ENCODE measurements at places on chromosomes 11 and 22.
A peak's percentile ranks its signal among the peaks of the same experiment; 100 is the strongest.

DNA sequence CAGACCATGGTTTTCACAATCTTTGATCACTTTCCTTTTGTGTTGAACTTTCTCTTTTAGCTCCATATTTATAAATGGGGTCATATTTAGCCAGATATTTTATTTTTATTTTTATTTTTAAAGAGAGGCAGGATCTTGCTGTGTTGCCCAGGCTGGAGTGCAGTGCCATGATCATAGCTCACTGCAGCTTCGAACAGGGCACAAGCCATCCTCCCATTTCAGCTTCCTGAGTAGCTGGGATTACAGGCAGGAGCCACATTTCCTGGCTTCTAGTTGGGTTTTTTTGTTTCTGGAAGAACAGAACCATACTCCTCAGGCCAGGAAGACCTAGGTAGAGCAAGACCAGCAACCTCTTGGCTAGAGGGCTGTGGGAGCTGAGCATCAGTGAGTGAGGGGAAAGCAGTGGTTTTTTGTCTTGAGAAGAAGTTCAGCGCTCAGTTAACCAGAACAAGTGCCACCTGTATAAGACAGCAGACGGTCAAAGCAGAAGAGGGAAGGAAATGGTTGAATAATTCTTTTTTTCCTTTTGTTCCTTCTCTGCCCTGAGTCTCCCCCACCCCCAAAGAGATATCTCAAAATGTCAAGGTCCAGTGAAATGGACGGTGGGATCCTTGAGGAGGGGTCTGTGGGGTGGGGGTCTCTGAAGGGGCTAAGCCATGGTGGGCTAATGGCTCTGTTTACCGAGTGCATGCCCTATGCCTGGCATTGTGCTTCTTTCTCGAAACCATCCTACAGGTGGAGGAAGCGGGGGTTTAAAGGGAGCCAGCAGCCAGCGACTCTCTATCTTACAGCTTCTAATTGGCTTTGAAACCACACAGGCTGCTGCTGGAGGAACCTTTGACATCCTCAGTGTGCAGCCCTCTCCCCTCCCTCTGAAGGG, 63.0 kb downstream of the PTPRJ start:
- DNase-seq, result no peak

DNA sequence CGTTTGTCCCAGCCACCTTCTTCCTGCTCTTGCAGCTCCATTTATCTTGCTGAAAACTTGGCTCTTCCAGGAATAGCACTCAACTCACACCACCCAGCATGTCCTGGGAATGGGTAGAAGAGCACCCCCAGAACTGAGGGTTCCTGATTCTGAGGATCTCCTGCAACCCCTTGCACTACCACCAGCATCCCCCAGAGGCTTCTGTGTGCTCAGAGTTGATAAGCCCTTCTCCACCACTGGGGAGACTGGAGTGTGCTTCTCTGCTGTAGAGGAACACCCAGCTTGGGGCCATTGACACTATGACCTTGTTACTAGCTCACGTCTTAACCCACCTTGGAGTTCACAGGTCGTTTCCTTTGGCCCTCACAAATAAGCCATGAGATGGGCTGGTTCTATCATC, 121.0 kb downstream of the GRIK4 start:
- DNase-seq, result no peak

DNA sequence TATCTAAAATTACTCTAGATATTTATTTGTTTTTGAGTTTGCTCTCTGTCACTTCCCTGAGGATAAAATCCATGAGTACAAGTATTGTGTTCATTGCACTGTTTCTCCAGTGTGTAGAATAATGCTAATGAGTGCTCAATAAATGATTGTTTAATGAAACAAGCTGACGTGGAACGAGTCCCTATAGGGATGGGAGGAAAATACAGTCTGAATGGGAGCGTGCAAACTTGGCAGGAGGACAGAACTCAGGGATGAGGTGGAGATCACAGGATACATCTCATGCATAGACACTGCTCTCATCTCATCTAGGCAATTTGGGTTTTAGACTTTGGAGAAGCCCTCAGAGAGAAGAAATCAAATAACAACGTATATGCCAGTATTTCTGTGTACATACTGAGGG, 58.4 kb upstream of the ZC3H12C start:
- DNase-seq, result no peak

GRCh38 chr11:87142594-87142993, 104.9 kb downstream of the TMEM135 start:
- DNase-seq, result no peak

- peak; percentile 81 for DNase-seq
Measured at GRCh38 chr11:47715082-47715669, at the start of gene AGBL2. TSS of gene AGBL2 (minus strand) at chr11:47715369. CDS start at chr11:47714650, 719 bp downstream.

DNA sequence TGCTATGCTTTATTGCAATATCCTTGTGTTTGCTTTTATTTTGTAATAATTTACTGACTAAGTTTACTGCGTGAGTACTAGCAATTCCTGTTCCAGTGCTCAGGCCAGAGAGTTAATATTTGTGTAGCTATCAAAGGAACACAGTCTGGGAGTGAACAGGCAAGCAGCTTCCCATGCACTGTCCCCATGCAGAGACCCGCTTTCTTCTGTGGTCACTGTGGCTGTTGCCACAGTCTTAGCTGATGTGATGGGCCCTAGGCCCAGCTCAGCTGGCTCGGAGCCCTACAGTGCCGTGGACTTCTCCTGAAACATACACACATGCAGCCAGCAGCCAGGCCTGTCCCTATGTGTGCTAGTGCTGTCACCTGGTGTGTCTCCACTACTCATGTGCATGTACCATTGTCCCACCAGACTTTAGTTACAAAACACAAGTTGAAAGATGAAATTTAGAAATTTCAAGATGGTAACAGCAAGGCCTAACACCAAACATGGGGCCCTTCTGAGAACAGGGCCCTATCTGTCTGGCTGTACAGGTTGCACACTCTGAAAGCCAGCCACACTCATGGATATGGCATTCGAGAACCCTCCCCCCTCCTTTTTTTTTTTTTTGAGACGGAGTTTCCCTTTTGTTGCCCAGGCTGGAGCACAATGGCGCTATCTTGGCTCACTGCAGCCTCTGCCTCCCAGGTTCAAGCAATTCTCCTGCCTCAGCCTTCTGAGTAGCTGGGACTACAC, 12.3 kb upstream of the SCUBE2 start:
- DNase-seq, result no peak

GRCh38 chr11:128310676-128311445, 276.5 kb downstream of the ETS1 start:
- no peak for DNase-seq

GRCh38 chr11:12602421-12602820, 71.8 kb upstream of the TEAD1 start:
- DNase-seq, result no peak

- DNase-seq, result no peak
Measured at GRCh38 chr22:33461698-33462434, 403.7 kb upstream of the SYN3 start.

DNA sequence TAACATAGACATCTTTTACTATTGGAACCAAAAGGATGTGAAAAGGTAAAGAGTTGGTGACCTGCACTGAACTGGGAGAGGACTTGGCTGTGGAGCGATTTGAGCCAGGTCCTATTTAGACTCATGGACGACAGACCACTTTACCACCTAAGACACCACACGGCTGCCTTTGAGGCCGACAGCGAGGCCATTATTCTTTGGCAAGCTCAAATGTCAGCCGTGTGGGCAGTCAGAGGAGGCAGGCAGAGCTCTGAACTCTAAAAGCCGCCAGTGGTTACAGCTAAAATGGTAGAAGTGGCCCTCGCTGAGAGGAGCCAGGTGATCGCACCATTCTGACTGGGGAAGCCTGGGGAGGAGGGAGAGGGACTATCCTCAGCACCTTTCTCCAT, 50.5 kb downstream of the SCUBE1 start:
- no peak for DNase-seq

DNA sequence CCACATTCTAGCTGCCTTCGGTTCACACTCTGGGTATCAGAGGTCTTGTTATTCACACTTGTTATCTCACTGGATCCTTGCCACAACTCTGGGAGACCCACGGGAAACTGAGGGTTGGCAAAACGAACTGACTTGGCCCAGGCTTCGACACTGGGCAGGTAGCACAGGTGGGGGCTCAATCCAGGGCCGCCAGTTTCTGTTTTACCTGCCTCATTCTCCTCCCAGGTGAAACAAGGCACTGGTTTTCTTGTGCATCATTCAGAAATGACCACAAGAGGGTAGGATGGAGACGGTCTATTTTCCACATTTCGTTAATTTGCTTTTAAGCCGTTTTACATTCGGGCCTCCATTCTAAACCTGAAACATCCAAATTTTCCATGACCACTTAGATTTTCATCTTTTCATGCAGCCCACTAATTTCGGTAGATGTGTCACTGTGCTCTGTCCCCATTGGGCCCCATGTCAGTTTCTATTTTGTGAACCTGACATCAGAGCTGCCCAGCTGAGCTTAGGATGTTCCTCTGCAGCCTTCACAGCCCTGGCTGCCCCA, 108.1 kb downstream of the KIAA1671 start:
- no peak for DNase-seq

- DNase-seq, result no peak
Measured at GRCh38 chr11:65431451-65432099, 9.0 kb downstream of the NEAT1 start.

DNA sequence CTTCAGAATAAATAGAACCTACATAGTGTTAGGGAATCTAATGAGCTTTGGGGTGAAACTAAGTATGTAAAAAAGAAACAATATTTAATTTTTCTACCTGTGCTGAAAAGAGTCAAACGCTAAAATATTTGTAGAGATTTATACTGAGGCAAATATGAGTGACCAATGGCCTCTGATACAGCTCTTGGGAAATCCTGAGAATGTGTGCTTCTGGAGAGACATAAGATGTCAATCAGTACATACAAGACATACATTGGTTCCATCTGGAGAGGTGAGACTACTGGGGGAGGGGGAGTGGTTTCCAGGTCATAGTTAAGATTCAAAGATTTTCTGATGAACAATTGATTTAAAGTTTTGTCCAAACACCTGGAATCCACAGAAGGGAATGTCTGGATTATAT, 970 bp downstream of the ASRGL1 start:
- DNase-seq, result no peak
